Ascending aorta (tissue), 2 donors: ENCODE measurements at places on chromosomes 12 and 14. TPM values are rescaled to one million over a fixed set of nuclear protein-coding genes. Genes with fewer than 3 reads are reported as not detected.

Gene MCRS1
- total RNA-seq = 66.8 TPM

Gene KRT83
- not detected for total RNA-seq

Gene HECTD4
- total RNA-seq = 23.7 TPM

DNA sequence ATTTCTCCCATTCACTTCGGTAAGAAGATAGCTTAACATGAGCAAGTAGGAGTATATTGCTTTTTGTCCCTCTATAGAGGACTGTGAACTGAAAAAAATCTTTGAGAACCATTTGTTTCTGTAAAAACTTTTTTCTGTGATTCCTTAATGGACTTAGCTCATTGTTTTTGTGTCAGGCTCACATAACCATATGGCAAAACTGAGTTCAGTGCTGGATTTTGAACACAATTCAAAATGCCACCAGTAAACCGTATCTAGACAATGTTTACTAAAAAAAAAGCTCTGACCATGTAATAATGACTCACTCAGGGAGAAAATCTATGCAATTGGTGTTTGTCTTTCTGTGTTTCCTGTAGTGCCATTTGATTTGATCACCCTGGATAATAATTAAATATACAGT lies 5.2 kb downstream of the TRHDE start:
- peaks cover 9% of the 10 kb centered on the region for H3K4me1 ChIP-seq
- H3K27me3 ChIP-seq = no peaks in the 10 kb centered on the region
- DNase-seq = no peak
- no peak overlapping the region for H3K4me3 ChIP-seq

DNA sequence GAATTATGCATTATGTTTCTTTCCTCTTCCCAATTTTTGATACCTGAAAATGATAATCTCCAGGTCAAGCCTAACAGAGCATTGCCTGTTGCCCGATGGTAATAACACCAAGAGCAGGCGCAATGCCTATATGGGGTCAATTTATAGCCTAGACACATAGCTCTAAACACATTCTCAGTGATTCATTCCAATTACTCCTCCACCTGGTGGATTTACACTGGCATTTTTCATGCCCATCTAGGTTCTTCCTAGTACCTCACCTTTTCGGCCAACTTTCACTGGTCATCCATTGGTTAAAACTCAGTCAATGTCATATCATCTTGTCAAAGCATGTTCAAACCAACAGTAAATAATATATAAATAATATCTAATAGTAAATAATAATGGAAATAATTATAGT lies 53.1 kb downstream of the EIF2S3B start:
- no peak overlapping the region for H3K27ac ChIP-seq
- no peak for DNase-seq
- H3K4me3 ChIP-seq = no peak overlapping the region
- H3K36me3 ChIP-seq = no peaks in the 10 kb centered on the region
- no peaks in the 10 kb centered on the region for H3K4me1 ChIP-seq

DNA sequence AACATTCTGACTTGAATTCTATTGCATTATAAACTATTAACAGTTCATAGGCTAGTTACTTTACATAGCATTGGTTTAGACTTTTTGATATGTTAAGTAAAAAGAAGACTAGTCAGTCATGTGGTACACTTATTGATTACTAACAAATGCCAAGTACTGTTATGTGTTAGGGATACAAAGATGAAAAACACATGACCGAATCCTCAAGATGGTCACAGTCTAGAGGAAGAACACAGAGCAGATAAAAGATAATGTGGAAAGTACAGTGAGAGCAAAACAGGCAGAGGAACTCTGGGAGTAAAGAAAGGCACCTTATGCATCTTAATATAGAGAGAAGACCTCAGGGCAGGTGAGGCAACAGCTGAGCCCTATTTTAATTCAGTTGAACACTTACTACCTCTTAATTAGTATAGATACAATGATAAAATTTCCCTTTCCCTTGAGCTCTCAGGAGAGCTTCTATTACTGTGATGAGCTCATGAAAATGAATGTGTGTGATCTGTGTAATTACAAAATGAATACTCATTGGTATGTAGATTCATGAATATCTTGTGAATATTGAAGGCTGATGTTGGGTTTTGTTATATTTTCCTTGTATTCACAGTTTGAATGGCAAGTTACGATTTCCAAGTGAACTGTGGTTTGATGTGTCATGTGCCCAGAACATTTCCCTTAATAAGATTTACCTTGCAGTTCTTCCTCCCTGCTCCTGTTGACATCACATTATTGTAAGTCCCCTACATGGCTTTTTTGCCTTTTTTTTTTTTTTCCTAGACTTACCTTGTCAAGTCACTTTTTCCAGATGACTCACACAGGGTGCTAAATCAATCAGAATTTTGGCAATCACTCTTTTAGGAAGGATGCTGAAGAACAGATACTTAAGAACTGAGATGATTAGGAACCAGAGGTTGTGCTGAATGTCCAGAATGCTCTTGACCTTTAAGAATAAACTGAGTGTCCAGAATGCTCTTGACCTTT lies 29.5 kb upstream of the MSRB3 start:
- no peak for DNase-seq
- H3K4me3 ChIP-seq = no peak overlapping the region
- no peaks in the 10 kb centered on the region for H3K27me3 ChIP-seq
- no peak overlapping the region for H3K27ac ChIP-seq

- no peak overlapping the region for H3K4me3 ChIP-seq
- H3K4me1 ChIP-seq = no peaks in the 10 kb centered on the region
- no peaks in the 10 kb centered on the region for H3K36me3 ChIP-seq
- no peak for DNase-seq
- no peak overlapping the region for H3K27ac ChIP-seq
Measured at GRCh38 chr14:23445773-23446172, 10.3 kb upstream of the MYH7 start.

- no peak for DNase-seq
- H3K27ac ChIP-seq = no peak overlapping the region
- no peaks in the 10 kb centered on the region for H3K4me1 ChIP-seq
- no peaks in the 10 kb centered on the region for H3K27me3 ChIP-seq
- H3K36me3 ChIP-seq = no peaks in the 10 kb centered on the region
- no peak overlapping the region for H3K4me3 ChIP-seq
Measured at GRCh38 chr12:39682689-39683477, 63.3 kb upstream of the ABCD2 start.

GRCh38 chr14:61403411-61403810 lies 82.0 kb downstream of the PRKCH start:
- H3K27ac ChIP-seq = no peak overlapping the region
- no peaks in the 10 kb centered on the region for H3K36me3 ChIP-seq
- no peaks in the 10 kb centered on the region for H3K27me3 ChIP-seq
- no peaks in the 10 kb centered on the region for H3K4me1 ChIP-seq
- H3K4me3 ChIP-seq = no peak overlapping the region

DNA sequence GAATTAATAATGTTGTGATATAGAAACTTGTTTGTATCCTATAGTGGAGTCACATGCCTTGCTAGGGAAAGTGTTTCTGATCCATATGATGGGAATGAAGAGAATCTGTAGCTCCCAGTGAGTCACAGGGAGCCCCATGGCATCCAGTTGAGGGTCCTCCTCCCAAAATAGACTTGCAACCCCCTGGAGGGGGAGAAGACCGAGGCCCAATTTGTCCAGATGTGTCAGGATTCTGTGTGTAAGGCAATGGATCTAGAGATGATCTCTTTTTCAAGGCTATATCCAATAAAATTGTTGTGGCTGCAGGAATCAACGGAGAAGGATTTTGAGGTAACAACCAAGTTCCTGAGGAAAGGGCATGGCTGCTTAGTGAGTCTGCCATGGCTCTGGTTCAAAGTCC lies 121.8 kb downstream of the BCL11B start:
- H3K36me3 ChIP-seq = no peaks in the 10 kb centered on the region
- DNase-seq = no peak
- H3K27ac ChIP-seq = no peak overlapping the region
- H3K4me3 ChIP-seq = no peak overlapping the region
- peaks cover 6% of the 10 kb centered on the region for H3K4me1 ChIP-seq
- no peaks in the 10 kb centered on the region for H3K27me3 ChIP-seq

GRCh38 chr12:104721936-104722335 lies 236.2 kb downstream of the SLC41A2 start:
- no peak overlapping the region for H3K4me3 ChIP-seq
- no peak for DNase-seq
- H3K36me3 ChIP-seq = no peaks in the 10 kb centered on the region
- H3K27me3 ChIP-seq = no peaks in the 10 kb centered on the region
- peaks cover 8% of the 10 kb centered on the region for H3K4me1 ChIP-seq

DNA sequence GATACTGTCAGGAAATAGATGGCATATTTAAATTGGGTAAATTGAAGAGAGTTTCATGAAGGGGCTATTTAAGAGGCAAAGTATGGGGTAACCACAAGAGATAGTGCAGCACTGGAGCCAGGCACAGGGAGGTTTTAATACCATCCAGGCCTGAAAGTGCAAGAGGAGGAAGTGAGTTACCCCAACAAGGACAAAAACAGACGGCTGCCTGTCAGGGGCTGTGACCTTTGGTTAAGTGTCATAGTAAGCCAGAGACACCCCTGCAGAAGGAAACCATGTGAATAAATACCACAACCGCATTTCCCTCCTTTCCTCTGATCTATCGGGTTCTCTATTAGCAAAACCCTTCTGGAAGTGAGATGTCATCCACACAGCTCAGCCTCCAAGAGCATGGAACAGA lies 122.0 kb upstream of the DHRS4 start:
- H3K4me3 ChIP-seq = no peak overlapping the region
- H3K27me3 ChIP-seq = no peaks in the 10 kb centered on the region
- H3K4me1 ChIP-seq = peaks cover 3% of the 10 kb centered on the region
- no peaks in the 10 kb centered on the region for H3K36me3 ChIP-seq
- no peak overlapping the region for H3K27ac ChIP-seq

- H3K36me3 ChIP-seq = peaks cover 13% of the 10 kb centered on the region
- no peak overlapping the region for H3K4me3 ChIP-seq
- no peaks in the 10 kb centered on the region for H3K27me3 ChIP-seq
Measured at GRCh38 chr12:49524660-49525324, 14.0 kb upstream of the KCNH3 start.

DNA sequence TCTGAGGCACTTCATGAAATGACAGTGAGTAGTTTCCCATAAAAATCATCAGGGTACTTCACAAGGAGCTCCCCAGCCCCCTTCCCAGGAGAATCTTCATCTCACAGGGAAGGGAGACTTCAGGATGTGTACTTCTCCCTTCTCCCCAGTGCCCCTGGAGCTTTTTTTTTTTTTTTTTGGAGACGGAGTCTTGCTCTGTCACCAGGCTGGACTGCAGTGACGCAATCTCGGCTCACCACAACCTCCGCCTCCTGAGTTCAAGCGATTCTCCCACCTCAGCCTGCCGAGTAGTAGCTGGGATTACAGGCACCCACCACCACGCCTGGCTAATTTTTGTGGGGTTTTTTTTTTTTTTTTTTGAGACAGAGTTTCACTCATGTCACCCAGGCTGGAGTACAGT lies 10.4 kb downstream of the ITPK1 start:
- no peak overlapping the region for H3K27ac ChIP-seq
- DNase-seq = no peak
- no peaks in the 10 kb centered on the region for H3K4me1 ChIP-seq
